ENCODE measurements at places on chromosomes 11 and 22. TPM values are rescaled to one million over a fixed set of nuclear protein-coding genes. Genes with fewer than 3 reads are reported as not detected.

POTEH gene
- polyA plus RNA-seq, result not detected

BRD1 gene
- polyA plus RNA-seq, result 3.0 TPM

LRRC74B gene
- polyA plus RNA-seq, result not detected

OR10D3 gene
- polyA plus RNA-seq, result not detected

SLC5A4 gene
- 0.22 TPM for polyA plus RNA-seq

STK33 gene
- 6.0 TPM for polyA plus RNA-seq

TCN2 gene
- polyA plus RNA-seq, result 1.4 TPM

All from Purkinje cell (primary cell).